ENCODE measurements at places on chromosomes 13 and 19.

DNA sequence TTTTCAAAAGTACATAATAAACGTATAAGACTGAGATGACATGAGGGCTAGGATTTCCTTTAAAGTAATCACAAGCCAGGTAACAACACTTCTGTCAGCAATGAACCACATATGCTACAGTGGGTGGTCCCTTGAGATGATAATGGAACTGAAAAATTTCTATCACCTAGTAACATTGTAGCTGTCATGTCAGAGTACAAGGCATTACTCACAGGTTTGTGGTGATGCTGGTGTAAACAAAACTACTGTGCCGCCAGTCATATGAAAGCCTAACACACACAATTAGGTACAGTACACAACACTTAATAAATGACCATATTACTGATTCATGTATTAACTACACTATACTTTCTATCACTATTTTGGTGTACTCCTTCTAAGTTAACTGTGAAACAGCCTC is 36.8 kb downstream of the MIPEP start:
- no peak for DNase-seq

GRCh38 chr13:95982144-95982543 is 71.1 kb downstream of the UGGT2 start:
- DNase-seq, result no peak

- DNase-seq, result no peak
These were observed 18.4 kb downstream of the NLRP13 start for GRCh38 chr19:55913643-55914268.

GRCh38 chr13:40706439-40706838 is 40.0 kb upstream of the FOXO1 start:
- no peak for DNase-seq

- no peak for DNase-seq
These were observed 932 bp upstream of the PIP5K1C start for GRCh38 chr19:3701200-3701599.

DNA sequence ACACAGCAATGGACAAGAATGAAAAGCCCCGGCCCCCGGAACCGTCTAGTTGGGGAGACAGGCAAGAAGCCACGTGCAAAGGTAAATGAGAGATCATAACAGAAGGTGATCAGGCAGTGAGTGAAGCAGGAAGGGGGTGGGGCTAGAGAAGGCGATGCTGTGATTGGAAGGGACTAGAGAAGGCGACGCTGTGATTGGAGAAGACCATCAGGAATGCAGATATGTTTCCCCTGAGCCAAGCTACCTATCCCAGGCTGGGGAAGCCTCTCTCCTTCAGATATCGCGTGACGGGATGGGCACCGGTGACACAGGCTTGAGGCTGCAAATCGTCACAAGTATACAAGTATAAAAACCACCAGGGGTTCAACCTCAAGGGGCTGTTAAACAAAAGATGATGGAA is 21.8 kb downstream of the DCAF15 start:
- DNase-seq, result peak; percentile 23

DNA sequence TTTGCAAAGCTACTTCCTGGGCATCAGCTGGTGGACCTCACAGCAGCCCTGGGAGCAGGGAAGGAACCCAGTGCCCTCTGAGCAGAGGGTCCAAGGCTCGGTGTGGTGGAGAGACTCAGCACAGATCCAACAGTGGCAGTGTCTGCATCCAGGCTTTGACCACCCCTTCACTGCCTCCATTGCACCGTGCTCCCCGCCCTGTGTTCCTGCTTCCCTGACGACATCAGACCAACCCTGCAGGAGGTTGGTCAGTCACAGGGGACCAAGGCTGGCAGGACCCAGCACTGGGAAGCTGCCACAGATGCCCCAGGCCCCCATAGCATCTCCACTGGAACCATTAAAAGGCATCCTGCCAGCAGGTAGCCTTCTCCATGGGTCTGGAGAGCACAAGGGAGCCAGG is 7.8 kb upstream of the VSTM2B start:
- DNase-seq, result no peak

GRCh38 chr13:51035978-51036377 is 75.1 kb downstream of the C13orf42 start:
- no peak for DNase-seq

DNA sequence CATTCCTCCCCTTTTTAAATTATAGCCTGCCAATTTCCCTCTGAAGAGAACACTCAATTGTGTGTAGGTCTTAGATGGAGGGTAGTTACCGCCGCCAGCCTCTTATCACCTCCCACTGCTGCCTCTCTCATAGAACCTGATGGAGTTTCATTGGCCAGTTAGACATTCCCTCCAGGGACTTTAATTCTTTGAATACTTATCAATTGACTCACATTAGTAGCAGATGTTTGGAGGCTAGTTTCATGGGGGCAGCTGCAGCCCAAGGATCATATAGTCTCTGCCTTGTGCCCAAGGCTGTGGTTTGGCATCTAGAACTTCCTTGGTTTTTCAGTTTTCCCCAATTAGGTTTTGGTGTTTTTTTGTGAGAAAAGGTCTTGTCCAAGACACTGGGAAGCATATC is 318.9 kb upstream of the HTR2A start:
- DNase-seq, result no peak

DNA sequence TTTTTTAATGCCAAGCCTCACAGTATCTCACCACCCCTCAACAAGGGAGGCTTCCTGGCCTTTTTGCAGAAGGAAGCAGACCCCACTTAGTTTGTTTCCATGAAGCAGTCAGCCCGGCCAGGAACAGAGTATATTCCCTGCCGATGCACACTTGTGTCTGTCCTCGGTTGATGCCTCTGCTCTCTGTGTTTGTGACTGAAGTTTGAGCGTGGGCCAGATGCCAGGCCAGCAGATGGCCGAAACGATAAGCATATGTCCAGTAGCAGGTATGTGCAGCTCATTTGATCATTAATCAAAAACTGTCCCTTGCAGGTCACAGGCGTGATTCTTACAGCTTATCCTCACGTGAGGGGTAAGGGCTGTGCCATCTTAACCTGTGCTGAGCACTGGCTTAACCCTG is 144.0 kb downstream of the IRS2 start:
- DNase-seq, result no peak

GRCh38 chr19:57406516-57407123 is 4.3 kb upstream of the ZNF17 start:
- DNase-seq, result peak; percentile 61

GRCh38 chr13:40681341-40682146 is 15.1 kb upstream of the FOXO1 start:
- no peak for DNase-seq

DNA sequence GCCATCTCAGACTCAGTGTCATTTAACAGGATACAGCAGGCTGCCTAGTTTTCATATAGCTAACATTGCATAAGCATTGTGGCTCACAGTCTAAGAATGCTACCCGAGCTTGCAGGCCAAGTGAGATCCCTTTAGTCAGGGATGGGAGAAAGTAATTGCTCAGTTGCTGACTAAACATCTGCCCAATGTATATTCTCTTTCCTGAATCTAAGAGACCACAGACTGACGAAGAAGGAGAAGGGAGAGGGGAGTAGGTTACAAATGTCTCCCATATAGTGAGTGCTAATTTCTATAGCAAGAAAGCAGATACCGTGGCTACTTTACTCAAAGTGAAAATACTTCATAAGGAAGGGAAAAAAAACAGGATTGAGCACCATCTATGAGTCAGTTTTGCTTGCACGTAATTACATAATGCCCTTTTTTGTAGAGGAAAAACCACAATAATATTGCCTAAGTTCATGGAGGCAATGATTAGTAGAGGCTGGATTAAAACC is 453.9 kb downstream of the COG6 start:
- DNase-seq, result no peak

DNA sequence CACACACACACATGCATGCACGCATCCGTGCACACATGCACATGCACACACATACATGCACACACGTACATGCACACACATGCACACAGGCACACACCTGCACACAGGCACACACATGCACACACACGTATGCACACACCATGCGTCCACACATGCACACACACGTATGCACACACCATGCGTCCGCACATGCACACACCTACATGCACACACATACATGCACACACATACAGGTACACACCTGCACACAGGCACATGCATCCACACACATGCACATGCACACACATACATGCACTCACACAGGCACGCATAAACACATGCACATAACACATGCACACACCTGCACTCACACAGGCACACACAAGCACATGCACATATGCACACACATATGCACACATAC is 112.1 kb downstream of the DPF1 start:
- no peak for DNase-seq

GRCh38 chr19:53596056-53596455 is 35.7 kb upstream of the DPRX start:
- no peak for DNase-seq

GRCh38 chr13:104461049-104461448 is 1394.8 kb upstream of the SLC10A2 start:
- no peak for DNase-seq

DNA sequence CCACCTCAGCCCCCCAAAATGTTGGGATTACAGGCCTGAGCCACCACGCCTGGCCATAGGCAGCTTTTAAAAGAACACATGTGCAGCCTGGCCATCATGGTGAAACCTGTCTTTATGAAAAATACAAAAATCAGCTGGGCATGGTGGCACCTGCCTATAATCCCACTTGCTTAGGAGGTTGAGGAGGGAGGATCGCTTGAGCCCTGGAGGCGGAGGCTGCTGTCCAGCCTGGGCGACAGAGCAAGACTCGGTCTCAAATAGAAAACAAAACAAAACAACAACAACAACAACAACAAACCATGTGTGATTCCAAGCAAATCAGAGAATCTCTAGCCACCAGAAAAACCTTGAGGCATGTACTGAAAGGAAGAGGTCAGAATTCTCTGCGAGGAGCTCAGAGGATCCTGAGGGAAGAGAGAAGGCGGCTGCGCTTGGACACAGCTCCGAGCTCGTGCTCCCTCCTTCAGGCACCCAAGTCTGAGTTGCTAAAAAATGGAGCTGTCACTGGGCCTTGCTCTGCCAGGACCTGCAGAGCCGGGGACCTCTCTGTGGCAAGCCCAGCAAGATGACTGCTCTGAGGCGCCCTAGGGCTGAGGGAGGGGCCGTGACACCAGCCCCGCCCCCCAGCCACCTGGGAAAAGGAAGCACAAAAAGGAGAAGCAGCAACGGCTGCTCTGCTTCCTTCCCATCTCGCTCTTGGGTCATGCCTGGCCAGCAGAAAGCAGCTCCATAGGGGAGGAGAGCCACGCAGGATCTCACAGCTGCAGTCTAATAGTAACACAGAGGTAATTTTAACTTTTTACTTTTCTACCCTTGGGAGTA is at the start of gene ARL11:
ARL11 (plus strand) TSS at position 677 of the 822 bp plus-strand sequence. CDS start 1,941 bp downstream, outside the sequence.
- peak; percentile 50 for DNase-seq

DNA sequence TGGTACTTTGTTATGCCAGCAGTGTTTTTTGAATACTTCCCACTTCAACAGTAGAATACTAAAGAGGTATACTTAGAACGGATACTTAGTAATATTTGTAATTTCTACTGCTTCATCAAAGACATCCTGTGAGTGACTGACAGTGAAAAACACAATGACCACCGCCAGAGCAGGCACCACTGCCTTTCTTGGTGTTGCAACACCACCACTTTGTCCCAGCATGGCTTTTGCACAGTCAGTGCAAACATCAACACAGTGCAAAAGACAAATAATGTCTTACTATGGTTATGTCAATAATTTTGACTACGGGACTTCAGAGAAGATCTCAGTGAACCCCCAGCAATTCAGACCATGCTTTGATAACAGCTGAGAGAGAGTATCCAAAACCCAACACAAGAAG is 220.5 kb downstream of the RBM26 start:
- no peak for DNase-seq

- no peak for DNase-seq
These were observed 13.8 kb upstream of the ASF1B start for GRCh38 chr19:14150041-14150769.

DNA sequence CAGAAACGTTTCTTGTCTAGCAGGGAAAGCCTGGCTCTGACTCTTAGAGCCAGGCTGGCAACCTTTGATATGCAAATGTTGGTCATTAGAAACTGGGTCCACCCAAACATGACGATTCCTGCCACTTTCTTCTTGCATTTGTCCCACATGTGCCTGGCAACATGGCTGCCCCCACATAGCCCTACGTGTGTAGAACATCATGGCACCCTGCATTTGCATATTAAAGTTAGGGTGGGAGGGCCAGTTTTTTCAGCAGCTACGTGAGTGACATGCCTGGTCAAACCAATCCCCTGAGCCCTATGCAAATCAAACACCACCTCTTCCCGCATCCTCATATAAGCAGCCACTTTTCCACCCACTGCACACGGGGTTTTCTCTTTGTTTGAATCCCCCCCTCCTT is 95.0 kb downstream of the LIG4 start:
- DNase-seq, result no peak

DNA sequence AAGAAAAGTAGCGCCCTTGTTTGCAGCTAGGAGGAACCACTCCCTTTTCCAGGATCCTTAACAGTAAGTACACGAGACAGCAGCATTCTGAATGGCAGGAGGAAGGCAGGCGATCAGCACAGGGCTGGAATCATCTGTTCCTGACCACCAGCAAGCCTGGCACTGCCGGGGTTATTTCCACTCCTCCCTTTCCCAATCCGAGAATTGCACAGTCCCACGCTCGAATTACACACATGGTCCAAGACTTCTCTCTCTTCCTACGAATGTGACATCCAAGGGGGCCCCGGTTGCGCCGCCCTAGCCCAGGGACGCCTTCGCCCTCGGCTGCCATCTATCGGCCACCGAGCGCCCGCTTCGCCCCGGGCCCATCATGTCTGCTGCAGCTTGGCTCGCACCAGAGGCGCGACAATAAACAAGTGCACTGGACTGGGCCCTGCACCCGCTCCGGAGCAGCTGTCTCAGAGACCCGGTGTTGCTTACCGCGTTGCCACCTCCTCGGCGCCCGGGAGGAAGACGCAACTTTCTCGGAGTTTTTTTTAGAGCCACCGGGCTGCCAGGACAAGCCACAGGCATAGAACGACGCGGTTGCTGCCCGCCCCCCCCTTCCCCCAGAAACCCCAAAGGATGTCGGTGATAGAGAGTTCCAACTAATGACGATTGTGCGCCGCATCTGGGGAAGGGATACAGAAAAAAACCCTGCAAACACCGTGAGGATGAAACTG is at the start of gene SLITRK5:
SLITRK5 (plus strand) TSS at position 341 of the 722 bp plus-strand sequence. CDS start 4,018 bp downstream, outside the sequence.
- peak; percentile 46 for DNase-seq

GRCh38 chr19:57620673-57621348 is 6.8 kb downstream of the ZNF134 start:
- DNase-seq, result no peak

DNA sequence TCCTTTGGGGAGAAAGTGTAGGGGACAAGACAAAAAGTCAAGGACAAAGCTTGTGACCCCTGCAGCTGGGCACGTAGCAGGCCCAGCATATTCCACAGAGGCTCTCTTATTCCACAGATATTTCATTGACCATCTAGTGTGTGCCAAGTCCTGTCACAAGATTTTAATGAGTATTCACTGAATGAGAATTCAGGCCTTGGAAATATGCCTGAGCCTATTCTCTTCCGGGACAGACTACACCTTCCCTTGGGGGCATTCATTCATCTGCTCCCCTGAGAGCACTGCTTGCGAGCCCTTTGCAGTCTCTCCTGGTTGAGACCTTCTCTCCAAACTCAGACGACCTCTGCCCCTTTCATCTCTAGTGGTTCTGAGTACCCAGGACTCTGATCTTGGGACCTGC is 25.5 kb downstream of the ERICH6B start:
- no peak for DNase-seq

DNA sequence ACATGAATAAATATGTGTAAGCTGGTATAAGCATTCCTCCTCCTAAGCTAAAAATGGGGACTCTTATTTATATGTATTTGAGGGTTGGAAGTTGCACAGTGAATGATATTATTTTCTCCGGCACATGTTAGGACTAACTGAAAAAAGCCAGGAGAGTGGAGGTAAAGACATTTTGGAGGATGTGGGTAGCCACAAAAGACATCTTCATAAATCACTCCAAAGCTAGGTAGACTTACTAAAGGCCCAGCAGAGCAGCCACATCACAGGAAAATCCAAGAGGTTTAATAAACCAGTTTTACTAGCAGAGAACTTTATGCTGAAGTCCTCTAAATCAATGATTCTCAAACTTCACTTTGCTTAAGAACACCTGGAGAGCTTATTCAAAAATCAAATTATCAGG is 424.7 kb downstream of the KCTD12 start:
- no peak for DNase-seq
